ENCODE measurements at places on chromosomes 12 and 14. TPM values are rescaled to one million over a fixed set of nuclear protein-coding genes. Genes with fewer than 3 reads are reported as not detected.

- no peak for DNase-seq
These were observed 303.0 kb upstream of the RGS6 start for GRCh38 chr14:71629250-71629649.

GRCh38 chr12:26987634-26988424, 26.4 kb downstream of the TM7SF3 start:
- DNase-seq, result no peak

DNA sequence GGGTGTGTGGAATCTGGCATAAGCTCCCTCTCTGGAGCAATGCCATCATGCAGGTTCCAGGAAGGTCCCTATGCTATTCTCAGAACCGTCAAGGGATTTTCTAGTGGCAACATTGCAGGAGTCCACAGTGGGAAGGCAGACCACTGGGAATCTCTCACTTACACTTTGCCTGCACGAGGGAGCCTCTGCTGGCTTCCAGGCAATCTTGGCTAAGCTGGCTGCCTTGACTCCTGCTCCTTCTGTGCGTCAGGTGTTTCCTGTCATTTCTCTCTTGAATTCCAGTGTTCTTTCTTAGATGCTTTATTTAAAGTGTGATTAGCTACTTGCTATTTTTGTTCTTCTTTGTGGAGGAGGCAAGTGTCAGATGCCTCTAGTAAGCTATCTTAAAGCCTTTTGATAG, 414.0 kb upstream of the ATP2B1 start:
- DNase-seq, result no peak

- DNase-seq, result no peak
These were observed 28.9 kb downstream of the RTRAF start for GRCh38 chr14:52018252-52018651.

- no peak for DNase-seq
These were observed 6.5 kb upstream of the DHRS7 start for GRCh38 chr14:60171690-60172089.

DNA sequence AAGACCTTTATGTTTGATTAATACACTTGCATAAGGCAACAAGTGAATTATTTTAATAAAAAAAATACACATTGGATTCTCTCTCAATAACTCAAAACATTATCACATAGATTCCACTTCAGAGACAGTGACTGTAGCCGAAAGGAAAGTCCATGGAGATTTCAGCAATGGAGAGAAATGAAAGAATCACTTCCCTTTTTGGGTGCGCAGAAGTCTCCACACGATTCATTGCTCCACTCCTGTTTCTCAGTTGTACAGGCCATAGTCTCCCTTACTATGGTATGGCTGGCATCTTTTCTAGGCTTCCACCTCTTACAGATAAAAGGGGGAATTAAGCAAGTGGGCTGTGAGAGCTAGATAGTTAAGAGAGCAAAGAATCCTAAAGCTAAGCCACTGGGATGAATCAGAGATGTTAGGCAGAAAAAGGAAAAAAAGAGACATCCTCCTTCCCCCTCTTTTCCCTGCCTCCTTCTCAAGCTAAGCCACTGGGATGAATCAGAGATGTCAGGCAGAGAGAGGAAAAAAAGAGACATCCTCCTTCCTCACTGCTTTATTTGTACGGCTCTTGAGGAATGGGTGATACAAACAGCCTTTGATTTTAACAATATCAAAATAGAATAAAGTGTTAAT, 16.3 kb downstream of the ST8SIA1 start:
- DNase-seq, result no peak

DNA sequence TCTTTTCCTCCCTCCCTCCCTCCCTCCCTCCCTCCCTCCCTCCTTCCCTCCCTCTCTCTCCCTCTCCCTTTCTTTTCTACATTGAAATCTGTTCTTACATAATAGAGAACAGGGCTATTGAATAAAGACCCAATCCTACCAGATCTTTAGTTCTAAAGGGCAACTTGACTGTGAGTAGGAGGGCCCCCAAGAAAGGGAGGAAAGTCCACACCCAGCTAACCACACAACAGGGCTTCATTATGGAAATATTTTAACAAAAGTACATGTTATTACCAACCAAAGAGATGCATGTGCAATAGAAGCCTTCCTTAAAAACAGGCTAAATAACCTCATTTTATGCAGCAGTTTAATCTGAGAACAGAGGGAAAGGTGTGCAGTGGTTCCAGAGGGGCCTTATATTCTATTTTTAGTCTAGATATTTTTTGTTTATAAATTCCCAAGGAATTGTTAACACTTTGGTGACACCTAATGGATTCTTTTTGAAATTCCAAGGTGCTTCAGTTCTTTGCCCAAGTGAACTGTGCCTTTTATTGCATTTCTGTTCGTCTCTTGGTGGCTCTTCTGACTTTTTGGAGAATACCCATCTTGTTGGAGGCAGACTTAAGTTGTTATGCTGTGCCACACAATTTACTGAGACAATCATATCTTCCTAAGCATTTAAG, 63.0 kb downstream of the GNS start:
- DNase-seq, result no peak

- no peak for DNase-seq
These were observed 2.7 kb downstream of the ANKRD33 start for GRCh38 chr12:51890511-51891171.

DNA sequence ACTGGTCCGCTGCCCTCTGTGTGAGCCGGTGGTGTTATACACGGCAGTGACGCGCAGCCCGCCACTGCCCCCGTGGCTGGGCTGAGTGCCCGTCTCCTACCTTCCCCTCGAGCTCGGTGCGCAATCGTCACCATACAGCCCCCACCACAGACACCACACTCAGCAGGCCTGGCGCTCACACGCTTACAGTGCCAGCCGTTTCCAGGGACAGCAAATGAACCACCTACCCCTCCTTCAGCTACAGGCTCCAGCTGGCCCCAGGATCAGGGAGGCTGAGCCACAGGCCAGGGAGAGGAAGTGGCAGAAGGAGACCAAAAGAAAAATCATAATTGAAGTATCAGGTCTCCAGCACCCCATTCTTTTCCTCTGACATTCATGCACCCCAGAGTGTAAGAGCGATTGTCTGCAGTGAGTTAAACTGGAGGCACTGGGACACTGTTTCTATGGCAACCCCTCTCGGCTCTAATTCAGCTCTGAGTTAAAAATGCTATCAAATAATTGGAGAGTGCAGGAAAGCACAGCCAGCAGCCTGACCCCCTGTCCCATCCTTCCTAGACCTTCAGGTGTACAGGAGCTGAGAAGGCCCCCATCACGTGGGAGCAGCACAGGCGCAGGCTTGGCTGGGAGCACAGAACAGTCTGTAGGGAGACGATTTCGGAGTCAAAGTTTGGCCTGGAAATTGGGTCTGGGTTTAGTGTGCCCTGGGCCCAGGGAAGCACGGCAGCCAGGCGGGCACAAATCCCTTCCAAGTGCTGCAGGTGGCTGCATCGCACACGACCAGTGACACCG, 18.0 kb downstream of the LRTM2 start:
- no peak for DNase-seq

DNA sequence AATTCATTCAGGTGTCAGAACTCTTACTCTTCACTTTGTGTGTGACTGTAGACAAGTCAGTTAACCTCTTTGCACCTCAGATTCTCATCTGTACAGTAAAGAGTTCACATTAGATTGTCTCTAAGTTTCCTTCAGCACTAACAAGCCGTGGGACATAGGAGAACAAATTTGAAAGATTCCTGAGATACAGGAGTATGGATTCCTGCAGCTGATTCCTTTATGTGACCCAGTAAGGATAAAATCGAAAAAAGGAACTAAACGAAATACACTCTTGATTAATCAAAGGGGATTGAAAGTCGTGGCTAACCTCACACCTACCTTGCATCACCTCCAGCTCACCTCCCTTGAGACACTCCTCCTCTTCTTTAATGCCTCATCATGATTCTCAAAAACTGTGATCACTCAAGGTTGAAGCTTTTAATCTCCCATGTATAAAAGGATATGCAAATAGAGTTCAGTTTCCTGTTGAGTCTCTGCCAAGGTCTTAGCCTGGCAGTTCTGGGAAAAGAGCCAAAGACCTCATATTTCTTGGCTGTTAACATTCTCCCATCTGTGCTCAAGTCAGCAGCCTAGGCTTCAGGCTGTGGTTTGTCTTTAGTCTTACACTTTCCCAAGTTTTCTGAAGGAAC, 156.6 kb downstream of the DAD1 start:
- DNase-seq, result no peak

TMEM63C gene
- total RNA-seq, result 0.76 TPM
